ENCODE measurements at places on chromosomes 1 and 21.

- no peak for DNase-seq
Observed at GRCh38 chr1:118990513-118991152, 2.5 kb upstream of the TBX15 start.

GRCh38 chr21:29477941-29478340, 179.2 kb downstream of the BACH1 start:
- DNase-seq = no peak

DNA sequence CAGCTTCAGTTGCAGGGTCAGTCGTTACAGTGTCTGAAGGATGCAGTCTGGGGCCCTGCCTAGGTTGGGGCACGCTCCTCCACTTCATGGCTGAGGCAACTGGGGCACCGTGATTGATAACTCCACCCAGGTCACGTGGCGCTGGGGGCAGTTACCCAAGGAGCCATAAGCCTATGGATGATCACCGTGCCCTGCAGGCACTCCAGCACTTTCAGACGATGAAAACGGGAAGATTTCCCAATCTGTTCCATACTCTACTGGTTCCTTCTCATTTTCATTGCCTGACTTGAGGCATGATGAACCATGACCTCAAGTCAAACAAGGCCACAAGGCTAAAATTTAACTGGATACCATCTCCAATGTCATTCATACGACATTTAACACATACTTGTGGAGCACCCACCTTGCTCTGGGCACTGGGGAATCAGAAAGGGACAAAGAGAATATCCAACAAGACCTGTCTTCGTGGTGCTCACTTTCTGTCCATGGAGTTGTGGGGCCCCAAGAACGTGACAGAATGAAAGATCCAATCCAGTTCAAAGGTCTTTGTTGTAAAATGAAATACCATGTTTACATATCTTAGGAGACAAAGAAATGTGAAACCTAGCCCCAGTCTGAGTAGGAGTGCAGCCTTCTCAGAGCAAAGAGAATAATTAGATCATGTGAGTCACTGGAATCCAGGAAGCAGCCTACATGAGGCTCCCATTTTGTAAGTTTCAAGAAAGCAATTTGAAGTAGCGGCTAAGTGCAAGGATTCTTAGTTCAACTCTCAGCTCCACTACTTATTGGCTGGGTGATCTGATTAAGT, 39.4 kb upstream of the SPOCD1 start:
- DNase-seq = peak; percentile 59

DNA sequence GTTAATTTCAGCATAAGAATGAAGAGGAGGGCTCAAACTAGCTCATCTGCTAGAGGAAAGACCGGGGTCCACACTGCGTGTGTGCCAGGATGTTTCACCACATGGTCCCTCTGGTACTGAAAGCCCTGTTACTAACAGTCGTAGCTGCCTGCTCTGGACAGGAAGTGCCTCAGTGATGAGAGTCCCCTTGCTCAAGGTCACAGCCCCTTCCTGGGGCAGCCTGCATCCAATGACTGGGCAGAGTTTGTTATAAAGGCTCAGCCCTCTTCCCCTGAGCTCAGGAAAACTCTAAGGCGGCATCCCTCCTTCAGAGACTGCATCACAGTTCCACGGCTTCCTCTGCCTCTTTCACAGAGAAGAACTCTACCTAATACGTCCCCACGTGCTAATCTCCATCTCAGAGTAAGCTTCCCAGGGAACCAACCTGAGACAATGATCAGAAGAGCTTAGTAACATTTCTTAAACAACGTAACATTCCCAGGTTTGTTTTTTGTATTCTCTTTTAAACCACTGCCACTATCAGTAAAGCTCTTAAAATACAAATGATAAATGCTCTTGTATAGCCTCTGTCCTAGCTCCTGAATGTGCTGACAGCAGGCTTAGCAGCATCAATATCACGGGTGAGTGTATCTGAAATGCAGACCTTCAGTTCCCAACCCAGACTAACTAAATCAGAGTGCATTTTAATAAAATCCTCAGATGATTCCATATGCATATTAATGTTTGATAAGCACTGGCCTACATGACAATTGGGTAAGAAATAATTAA, 38.0 kb upstream of the ATP1A1 start:
- DNase-seq = no peak

GRCh38 chr1:171366085-171366484, 52.1 kb downstream of the FMO4 start:
- peak; percentile 89 for DNase-seq

GRCh38 chr1:221532071-221532773, 209.7 kb downstream of the DUSP10 start:
- no peak for DNase-seq

DNA sequence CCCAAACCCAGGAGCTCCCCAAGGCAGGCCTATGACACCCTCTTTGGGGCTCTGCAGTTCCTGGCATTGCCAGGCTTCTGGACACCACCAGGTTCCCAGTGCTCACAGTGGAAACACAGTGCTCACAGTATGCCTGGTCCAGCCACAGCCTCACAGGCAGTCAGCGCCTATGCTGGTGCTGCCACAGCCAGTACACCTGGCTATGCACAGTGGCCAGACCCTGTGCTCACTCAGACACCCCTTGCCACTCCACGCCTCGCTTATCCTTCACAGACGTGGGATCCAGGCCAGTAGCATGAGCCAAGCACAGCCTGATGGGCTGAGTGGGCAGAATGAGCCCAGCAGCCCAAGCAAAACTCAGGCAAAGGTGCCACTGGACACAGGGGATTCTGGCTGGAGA, 579.2 kb upstream of the ADGRL2 start:
- no peak for DNase-seq

DNA sequence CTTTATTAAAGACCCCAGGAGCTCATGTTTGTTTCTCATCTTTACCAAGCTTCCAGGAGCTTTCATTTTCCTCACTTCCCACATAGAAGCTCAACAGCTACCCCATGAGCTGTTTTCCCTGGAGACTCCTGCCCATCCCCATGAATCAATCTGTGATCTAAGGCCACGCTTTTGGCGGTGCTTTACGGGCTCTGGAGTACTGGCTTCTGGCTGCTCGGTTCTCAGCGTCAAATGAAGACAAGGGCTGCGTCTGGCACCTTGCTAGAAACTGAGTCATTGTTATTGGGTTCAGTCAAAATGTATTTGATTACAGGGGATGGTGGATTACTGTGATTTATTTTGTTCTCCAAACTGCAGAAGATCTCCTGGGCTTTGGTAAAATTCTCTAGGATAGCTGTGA, 39.9 kb downstream of the ACP6 start:
- DNase-seq = no peak

DNA sequence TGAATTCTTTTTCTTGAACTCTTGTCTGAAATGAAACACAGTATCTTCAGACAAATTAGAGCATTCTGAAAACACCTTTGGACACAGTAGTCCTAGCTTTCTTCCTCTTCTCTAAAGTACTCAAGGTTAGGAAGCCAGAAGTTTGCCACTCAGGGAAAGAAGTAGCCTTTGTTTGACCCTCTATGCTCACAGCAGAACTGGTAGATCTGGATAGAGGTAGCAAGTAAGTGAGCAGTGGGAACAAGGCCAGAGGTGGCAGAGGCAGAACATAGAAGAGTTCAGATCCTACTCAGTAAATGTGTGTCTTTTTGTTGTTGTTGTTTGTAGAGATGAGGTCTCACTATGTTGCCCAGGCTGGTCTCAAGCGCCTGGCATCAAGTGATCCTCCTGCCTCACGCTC, 7.4 kb upstream of the PIGR start:
- DNase-seq = no peak

- no peak for DNase-seq
Observed at GRCh38 chr1:198113342-198113750, 43.5 kb upstream of the NEK7 start.

DNA sequence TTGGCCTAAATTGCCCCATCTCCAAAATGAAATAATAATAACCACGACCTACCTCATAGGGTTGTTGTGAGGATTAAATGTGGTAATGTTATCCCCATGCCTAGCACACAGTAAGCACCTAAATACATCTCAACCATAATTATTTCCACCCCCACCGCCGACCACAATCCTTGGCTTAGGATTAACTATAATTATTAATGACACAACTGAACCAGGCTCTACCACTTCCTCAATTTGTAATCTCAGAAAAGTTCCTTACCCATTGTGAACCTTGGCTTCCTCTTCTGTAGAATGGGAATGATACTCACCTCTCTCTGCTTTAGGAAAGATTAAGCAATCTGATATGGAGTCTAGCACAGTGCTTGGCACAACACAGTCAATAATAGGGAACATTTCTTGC, 44.3 kb upstream of the TACSTD2 start:
- DNase-seq = peak; percentile 65

GRCh38 chr1:185528084-185528676, 206.0 kb upstream of the HMCN1 start:
- no peak for DNase-seq

DNA sequence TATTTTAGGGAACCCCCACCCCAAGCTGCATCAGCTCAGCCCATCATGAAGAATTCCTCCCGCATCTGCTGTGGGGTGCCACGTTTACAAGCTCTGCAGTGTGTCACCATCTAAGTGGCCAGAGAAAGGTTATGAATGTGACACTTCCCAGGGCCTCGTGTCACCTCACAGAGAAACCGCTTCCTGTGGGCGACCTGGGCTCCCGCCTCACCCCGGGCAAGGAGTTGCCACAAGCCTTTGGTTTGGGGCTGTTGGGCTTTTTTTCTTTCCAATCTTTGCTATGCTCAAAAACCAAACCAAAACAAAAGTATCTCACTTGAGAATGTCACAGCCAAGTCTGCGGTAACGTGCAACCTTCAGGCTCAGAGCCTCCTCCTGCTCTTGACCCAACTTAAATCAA, 82.1 kb upstream of the ARHGEF16 start:
- DNase-seq = no peak

GRCh38 chr1:162218546-162218945, 149.1 kb downstream of the NOS1AP start:
- DNase-seq = no peak

DNA sequence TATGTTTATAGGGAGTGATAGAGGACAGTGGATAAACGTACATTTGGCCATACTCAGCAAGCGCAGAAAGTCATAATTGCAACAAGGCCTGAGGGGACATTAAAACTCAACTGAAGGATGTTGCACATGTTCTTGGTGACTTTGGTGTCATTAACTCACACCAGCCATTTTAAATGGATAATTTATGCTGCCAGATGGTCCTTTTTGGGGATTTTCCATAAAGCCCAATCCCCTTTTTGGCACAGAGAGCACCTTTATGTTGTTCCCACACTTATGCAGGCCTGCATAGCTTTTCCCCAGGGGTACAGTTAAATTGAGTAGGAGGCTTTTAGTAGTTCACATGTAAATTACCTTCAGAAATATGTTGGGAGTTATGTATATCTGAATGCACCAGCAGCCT, 279.6 kb downstream of the NFIA start:
- no peak for DNase-seq

- no peak for DNase-seq
Observed at GRCh38 chr1:56436912-56437417, 142.4 kb downstream of the PLPP3 start.

GRCh38 chr1:213419401-213420030, 368.5 kb downstream of the RPS6KC1 start:
- no peak for DNase-seq

- DNase-seq = no peak
Observed at GRCh38 chr1:29754573-29755375, 518.5 kb downstream of the PTPRU start.

- no peak for DNase-seq
Observed at GRCh38 chr21:15768045-15768601, 38.3 kb downstream of the USP25 start.

Data from inflammatory macrophage treated with lipopolysaccharide for 4 hours (primary cell).